ENCODE measurements at places on chromosomes 7 and 10.

GRCh38 chr7:7933915-7934526, 34.6 kb upstream of the GLCCI1 start:
- DNase-seq: no peak

DNA sequence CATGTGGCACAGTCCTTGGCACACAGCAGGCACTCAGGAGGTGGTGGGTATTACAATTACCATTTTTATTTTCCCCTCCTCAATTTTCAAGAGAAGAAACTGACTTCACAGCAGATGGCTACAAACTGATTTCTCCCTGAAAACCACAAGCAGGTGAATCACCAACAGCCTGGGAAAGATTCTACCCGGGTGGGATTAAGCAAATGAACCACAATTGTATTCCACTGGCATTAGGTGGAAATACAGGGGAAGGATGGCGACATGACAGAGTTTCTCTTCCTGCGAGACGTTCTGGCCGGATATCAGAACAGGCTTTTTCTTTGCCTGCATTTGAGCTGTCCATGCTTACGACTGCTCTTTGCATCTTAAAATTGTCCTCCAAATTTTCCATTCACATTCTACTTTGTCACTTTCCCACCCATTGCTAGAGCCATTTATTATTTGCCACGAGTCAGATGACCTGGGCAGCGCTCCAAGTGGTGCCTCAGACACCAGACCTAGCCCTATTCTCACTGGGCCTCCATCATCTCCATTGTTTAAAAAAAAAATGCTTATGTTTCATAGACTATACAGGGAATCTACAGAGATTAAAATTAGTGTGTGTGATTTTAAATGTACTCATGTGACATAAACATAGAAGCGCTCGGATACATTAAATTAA, 4.6 kb downstream of the DENND11 start:
- no peak for DNase-seq

DNA sequence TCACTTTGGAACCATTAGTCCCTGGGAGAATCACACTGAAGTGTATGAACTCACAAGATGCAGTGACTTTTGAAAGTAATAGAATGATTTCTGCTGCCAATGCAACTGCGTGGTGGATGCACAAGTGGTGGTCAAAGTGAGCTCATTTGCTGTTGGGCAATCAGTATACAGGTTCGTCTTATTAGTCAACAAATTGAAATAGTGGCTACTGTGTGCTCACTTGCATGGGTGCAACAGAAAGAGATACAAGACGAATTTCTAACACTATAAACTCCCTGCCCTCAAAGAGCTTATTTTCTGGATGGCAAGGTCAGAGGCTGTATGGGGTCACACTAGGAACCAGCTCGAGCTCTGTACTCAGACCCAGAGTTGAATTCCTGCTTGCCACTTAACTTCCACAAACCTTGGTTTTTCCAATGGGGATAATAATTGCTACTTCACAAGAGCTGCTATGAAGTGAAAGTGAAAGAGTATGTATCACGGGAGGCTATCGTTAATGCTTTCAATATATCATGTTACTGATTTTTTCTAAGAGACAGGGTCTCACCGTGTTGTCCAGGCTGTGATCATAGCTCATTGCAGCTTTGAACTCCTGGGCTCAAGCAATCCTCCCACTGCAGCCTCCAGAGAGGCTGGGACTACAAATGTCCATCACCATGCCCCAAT, 8.3 kb upstream of the BCL7B start:
- DNase-seq: no peak

- no peak for DNase-seq
These were observed 22.1 kb downstream of the RELN start for GRCh38 chr7:103967401-103967800.

GRCh38 chr7:13800694-13801448, 188.6 kb downstream of the ETV1 start:
- DNase-seq: no peak

DNA sequence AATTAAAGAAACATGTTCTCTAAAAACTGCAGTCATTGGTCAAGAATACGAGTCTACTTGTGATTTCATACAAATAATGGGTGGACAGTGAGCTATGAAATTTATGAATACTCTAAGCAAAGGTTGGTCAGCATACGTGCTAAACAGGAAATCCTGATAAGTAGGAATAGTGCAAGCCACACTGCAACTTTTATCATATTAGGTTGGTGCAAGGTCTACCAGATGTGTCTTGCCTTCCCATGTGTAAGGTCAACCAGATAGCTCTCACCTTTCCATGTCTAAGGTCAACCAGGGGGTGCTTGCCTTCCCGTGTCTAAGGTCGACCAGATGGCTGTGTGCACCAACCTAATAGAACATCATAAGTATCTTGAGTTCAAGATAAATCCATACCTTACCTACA, 2.0 kb upstream of the ITGB1 start:
- no peak for DNase-seq

GRCh38 chr10:44253769-44254462, 131.0 kb downstream of the CXCL12 start:
- DNase-seq: peak; percentile 86

GRCh38 chr10:30378201-30378995, 29.3 kb upstream of the MTPAP start:
- DNase-seq: peak; percentile 49

DNA sequence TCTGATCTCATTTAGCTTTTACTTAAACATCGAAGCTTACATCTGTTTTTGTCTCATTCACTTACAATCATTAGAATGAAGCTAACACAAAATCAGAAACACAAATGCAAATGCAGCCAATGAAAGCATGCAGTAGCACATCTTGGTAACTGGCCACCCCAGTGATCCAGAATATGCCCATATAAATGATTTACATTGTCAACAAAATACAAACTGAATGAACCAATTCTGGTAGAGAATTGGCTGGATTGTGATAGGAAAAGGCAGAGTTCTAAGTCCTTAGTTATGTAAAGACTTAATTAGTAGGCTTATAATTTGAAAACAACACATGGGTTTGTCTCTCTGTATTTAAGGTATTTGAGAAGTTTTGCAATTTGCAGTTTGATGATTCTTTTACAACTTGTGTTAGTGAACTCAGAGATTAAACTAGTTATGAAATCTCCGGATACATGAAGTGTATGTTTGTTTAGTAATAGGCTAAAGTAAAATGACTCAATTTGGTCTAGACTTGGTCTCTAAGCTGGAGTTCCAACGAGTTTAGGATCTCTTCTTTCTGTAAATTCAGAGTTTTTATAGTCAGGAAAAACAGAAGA, 21.2 kb downstream of the TECTB start:
- DNase-seq: no peak

GRCh38 chr10:129883029-129883428, 81.0 kb downstream of the EBF3 start:
- no peak for DNase-seq

DNA sequence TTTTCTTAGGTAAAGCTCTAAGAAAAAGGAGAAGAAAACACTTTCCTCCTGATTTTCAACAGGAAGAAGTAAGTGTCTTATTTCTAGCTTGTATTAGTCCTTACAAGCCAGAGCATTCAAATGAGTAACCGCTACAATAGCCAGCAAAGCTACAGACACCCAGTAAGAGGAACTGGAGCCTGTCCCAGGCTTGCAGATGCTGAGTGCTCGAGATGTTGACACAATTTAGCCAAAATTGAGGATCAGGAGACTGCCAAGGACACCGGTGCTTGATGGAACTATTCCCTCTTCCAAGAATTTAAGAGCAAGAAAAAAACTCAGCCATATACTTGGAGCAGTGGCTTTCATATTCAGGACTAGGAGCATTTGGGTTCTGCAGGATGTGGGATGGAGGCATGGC, 149.3 kb upstream of the DPP6 start:
- DNase-seq: no peak

- DNase-seq: no peak
These were observed 10.7 kb downstream of the SUV39H2 start for GRCh38 chr10:14889318-14889717.

GRCh38 chr10:12417331-12417730, 68.0 kb downstream of the CAMK1D start:
- DNase-seq: peak; percentile 57

DNA sequence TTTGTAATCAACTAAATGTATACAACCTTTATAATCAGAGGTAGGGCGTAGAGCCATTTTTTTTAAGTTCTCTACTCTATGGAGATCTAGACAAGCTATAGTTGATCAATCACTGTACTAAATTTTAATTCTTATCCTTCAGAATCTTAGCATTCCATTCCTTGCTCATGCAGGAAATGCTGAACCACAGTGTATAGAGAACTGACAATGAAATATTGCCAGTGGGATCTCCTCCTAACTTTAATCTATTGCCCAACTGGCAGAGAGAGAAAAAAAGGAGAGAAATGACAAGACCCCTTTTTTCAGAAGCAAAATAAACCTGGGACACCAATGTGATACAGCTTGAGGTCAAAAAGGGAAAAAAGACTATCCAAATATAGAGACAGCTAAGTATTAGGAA, 26.4 kb upstream of the PPP3CB start:
- DNase-seq: no peak

DNA sequence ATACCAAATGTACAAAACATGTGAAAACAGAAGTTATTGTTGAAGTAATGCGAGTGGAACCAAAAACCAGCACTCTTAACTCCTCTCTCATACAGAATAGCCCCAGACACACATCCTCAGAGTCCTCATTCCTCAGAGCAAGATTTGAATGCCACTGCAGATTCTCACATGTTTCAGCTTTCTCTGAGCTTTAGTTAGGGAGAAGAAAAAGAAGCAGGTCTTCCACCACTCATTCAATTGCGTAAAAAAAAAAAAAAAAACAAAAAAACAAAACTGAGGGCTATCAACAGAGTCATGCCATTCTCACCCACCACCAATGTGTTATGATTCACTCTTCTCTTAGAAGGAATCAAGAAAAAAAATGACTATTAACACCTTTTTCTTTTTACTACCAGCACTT, 287.7 kb downstream of the IPMK start:
- DNase-seq: no peak

DNA sequence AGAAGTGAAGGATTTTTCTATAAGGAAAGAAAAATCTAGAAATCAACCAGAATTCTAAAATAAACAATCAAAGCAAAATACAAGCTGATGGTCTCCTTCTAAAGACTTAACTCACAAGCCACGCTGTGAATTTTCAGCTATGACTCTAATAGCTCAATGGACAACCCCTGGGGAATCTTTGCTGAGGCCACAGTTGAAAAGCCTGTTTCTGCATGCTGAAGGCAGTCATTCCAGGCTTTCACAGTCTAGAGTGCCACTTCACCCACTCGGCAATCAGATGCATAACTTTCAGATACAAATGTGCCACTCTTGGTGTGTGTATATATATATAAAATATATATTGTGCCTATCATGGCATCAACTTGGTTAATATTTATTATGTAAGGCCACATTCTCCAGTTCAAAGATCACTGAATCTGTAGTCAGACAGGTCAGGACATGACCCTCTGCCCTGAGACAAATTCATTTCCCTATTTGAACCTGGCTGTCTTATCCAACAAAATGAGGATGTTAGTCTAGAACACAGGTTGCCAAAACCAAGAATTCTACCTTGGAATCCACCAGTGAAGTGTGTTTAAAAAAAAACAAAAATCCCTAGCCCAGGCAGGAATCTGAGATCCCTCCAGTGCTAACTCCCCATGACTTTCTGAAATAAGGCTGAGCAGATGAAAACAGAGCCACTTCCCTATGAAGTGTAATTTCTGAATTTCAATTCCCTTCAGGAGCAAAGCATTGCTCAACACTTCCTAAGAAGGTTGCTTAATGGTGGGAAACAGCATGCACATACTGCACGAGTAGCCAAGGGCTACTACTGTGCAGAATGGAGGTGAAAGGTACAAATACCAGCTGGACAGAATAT, 9.9 kb downstream of the LIPA start:
- DNase-seq: no peak

- DNase-seq: no peak
These were observed 408.6 kb upstream of the PRKCQ start for GRCh38 chr10:6988654-6989053.

DNA sequence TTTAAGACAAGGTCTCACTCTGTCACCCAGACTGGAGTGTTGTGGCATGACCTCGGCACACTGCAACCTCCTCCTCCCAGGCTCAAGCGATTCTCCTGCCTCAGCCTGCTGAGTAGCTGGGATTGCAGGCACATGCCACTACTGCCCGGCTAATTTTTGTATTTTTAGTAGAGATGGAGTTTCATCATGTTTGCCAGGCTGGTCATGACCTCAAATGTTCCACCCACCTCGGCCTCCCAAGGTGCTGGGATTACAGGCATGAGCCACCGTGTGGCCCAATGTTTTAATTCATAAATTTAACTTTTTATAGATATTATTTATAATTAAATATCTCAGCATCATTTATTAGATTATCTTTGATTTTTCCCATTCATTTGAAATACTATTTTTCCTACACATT, 658.0 kb upstream of the NRG3 start:
- no peak for DNase-seq

GRCh38 chr7:27300421-27300820, 57.8 kb downstream of the EVX1 start:
- DNase-seq: no peak

GRCh38 chr10:119509909-119510451, 32.5 kb downstream of the RGS10 start:
- DNase-seq: no peak

DNA sequence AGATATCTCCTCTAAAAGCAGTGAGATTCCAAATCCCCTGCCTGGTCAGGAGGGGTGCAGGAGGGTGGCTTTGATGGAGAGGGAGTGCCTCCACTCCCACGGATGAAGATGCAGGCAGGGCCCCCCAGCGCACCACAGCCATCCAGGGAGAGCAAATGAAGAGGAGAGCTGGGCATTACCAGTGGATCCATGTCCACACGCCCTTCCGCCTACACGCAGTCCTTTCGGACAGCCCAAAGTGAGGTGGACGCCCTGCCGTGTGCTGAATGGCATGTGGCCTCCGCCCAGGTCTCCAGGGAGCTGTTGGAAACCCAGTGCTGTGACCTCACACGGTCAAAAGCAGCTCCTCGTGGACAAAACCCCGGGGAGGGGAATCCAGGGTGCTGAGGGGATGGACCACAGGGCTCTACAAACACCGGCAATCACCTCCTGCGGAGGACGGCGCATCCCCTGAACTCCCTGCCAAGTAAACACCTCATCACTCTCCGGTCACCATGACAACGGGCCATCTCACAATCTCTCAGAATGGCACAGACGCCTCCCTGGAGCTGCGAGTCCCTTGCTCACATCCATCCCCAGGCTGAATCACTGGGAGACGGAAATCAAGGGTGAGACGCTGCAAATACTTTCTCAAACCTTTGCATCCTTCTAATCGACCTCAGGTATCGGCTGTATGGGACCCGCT, 35.0 kb upstream of the DNAAF5 start:
- DNase-seq: peak; percentile 66

- DNase-seq: peak; percentile 69
These were observed 69.4 kb upstream of the COL13A1 start for GRCh38 chr10:69732147-69732825.

DNA sequence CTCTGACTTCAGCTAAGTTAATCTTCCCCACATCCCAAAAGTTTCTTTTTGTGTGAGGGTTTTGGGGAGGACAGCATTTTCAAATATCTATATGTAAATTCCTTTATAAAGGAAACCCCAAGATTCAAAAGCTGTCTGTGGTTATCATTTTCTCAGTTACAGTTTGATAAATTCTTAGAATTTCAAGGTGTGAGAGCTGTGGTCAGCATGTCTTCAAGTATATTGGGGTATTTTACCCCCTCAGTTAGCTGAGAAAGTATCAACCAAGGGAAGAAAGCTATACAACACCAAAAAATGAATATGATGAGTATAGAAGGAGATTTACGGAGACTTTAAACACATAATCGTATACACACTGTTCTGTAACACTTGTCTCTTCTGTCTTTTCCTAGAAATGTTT, 109.2 kb downstream of the SND1 start:
- DNase-seq: no peak

Measured in posterior vena cava (tissue), 2 donors.